ENCODE measurements at places on chromosomes 2 and 18.

DNA sequence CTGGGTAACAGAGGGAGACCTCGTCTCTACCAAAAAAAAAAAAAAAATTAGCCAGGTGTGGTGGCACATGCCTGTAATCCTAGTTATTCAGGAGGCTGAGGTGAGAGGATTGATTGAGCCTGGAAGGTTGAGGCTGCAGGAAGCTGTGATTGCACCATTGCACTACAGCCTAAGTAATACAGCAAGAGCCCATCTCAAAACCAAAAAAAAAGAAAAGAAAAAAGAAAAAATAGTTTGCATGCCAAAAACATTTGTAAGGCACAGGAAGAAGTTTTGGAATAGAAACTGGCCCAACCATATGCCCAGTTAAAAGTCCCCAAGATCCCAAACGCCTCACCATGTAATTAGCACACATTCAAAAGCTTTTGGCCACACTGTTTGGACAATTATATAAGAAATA lies 13.4 kb upstream of the ACOXL start:
- peak; percentile 8 for DNase-seq

GRCh38 chr18:23540867-23541266 lies 37.6 kb downstream of the RMC1 start:
- no peak for DNase-seq

DNA sequence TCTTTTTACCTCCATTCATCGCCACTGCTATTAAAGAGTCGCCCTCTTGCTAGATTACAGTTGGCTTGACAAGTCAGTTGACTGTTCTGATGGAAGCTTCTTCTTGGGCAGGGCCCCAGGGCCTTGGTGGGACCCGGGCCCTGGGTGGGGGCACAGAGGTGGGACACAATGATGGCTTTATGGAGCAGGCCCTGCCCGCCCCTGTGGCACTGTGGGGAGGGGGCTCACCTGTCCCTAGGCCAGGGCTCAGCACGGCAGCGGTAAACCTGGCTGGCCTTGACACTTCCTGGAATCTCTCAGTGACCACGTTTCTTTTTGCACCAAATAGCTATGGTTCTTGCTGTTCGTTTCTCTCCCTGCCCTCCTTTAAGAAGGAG lies 4.9 kb upstream of the HS6ST1 start:
- no peak for DNase-seq

DNA sequence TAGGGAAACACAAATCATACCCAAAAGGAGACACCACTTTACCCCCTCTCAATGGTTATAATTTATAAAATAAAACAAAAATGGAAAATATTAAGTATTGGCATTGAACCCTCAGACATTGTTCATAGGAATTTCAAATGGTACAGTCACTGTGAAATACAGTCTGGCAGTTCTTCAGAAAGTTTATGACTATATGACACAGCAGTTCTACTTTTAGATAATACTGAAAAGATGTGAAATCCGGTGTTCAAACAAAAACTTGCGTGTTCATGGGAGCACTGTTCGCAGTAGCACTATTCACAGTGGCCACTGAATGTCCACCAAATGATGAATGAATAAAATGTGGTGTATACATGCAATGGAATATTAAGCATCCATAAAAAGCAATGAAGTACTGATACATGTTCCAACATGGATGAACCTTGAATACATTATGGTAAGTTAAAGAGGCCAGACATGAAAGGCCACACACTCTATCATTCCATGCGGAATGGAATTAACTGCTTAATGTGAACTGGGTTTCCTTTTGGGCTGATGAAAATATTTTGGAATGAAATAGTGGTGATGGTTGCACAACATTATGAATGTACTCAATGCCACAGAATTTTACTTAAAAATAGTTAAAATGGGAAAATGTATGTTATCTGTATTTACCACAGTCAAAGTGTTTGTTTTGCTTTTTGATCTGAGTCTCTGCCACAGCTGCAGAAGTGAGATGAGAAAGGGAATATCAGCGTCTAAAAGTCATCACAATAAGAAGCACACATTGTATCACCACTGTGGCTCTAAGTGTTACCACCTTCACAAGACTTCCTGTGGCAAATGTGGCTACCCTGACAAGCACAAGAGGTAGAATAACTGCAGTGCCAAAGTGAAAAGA lies 864.6 kb downstream of the SUCLG1 start:
- DNase-seq: peak; percentile 78

DNA sequence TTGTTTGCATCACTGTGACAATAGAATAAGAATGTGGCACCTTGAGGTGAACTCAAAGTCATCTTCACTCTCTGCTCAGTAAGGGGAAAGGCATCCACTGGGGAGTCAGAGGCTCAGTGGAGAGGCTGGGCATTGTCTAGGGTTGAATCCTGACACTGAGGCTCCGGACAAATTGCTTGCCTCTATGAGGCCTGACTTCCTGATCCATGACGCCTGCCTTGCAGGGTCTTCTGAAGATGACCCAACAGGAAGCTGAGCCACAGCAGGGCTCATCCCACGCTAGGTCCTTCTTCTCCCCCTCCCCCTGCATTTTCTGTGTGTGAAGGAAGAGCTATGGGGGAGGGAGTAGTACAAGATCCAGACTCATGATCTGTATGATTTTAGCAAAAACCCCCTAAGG lies 265.1 kb downstream of the SH3BP4 start:
- DNase-seq: peak; percentile 78

- no peak for DNase-seq
Observed at GRCh38 chr2:240988571-240989271, 9.7 kb upstream of the SNED1 start.

GRCh38 chr2:202030691-202031090 lies 3.0 kb upstream of the FZD7 start:
- DNase-seq: peak; percentile 91

GRCh38 chr2:234218266-234219045 lies 168.0 kb downstream of the SPP2 start:
- DNase-seq: peak; percentile 4

- no peak for DNase-seq
Observed at GRCh38 chr2:45167920-45168629, 158.8 kb upstream of the SIX2 start.
